ENCODE measurements at places on chromosomes 11 and 22.

GRCh38 chr11:15625691-15626090 is 511.0 kb downstream of the INSC start:
- no peak for DNase-seq

DNA sequence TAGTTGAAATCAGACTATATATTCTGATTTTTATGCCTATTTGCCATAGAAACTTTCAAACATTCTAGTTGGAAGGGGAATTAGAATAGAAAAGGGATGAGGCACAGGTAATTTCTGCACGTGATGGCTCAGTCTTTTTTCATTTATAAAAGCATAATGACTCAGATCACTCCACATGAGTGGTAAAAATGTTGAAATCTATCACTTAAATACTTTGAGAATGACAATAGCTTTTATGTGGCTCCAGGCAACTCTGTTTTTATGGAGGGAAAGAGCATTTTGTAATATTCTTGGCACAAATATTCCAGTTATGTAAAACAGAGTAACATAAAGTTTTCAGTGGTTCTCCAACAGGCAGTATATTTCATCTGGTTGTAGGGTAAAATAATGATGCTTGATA is 5.9 kb upstream of the MMP3 start:
- DNase-seq = no peak

DNA sequence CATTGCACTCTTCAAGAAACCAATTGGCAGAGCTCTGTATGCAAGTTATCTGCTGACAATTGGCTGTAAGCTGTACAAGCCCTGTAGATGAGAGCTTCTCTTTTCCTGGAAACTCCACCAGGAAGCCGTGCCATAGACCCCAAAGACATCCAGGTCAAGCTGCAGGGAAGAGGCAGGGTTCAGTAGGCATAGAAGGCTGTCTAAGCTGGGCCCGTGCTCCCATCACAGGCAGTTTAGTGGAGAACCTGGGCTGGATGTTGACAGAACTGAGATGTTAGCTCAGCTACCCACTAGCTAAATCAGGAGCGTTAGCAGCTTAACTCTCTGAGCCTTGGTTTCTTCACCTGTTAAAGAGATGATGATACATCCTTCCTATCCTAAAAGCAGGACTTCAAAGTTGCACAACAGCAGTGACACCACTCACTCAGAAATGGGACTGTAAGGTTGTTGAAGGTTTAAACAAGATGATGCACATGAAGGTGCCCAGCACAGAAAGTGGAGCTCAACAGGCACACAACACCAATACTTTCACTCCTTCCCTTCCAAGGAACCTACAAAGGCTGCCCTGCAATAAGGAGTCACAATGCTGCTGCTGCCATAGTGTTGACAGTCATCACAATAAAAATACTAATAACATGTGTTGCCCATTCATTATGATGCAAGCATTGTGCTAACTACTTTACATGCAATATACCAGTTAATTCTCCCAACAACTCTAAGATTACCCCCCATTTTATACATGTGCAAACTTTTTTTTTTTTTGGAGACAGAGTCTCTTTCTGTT is 115.4 kb downstream of the ZBTB16 start:
- DNase-seq = no peak

DNA sequence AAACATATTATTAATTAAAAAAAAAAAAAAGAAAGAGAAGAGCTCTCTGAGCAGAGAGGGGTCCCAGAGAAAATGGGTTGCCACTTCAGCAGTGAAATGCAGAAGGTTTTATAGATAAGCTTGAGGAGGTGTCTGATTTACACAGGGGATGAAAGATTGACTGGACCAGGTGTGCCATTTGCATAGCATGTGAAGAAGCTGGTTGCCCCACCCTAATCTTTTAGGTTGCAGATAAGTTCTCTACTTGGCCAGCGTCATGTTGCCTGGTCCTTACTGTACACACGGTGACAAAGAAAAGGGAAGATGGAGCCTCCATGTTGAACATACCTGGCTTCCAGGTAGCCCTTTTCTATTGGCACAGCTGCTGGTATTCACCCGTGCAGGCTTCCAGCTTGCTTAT is 41.4 kb downstream of the MS4A2 start:
- DNase-seq = no peak

GRCh38 chr22:45105281-45105702 is 58.4 kb upstream of the NUP50 start:
- DNase-seq = no peak

GRCh38 chr11:62401356-62401755 is 17.5 kb upstream of the SCGB1A1 start:
- DNase-seq = no peak

DNA sequence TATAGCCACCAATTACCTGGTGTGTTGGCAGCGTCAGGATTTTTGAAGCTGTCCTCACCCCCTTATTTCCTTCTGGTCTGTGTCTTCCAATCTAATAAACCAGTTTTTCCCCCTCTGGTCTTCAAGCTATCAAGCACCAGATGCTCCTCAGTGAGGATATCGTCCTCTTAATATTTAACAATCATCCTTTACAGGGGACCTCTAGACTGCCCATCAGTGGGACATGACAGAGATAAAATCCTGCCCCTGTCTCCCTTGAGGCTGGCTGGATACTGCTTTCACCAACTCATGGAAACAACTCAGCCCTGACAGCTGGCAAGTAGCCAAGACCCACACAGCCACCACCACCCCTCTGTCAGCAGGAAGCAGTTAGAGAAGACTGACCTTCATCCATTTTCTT is 421.0 kb upstream of the API5 start:
- no peak for DNase-seq

- no peak for DNase-seq
These were observed 41.2 kb upstream of the KLHL35 start for GRCh38 chr11:75474240-75474639.

All from stimulated activated CD8-positive, alpha-beta memory T cell treated with anti-CD3 and anti-CD28 coated beads, Interleukin-4, amount 100 ng/mL, for 1 hour (primary cell).